Activated T-cell treated with anti-CD3 and anti-CD28 coated beads for 24 hours (primary cell): ENCODE measurements at places on chromosomes 2 and 18.

DNA sequence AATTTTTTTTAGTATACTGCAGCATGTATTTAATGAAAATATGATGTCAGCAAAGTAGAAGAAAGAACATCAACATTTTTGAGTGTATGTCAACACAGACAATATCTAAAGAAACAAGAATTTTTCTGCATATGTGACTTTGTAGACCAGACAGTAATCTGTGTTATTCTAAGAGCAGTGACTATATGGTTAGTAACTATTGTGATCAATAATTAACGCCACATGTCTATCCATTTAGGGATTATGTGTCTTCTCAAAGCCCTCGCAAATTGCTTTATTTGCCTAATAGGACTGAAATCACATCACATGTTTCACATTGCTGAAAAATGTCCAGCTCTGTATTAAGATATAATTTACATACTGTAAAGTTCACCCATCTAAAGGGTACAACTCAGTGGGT is 107.8 kb downstream of the GFPT1 start:
- no peak for DNase-seq

- peak; percentile 81 for DNase-seq
Measured at GRCh38 chr2:216013080-216013909, at the start of gene MREG. Gene MREG, minus strand, starts transcription at chr2:216013551. Its CDS starts 224 bp downstream, at chr2:216013327.

DNA sequence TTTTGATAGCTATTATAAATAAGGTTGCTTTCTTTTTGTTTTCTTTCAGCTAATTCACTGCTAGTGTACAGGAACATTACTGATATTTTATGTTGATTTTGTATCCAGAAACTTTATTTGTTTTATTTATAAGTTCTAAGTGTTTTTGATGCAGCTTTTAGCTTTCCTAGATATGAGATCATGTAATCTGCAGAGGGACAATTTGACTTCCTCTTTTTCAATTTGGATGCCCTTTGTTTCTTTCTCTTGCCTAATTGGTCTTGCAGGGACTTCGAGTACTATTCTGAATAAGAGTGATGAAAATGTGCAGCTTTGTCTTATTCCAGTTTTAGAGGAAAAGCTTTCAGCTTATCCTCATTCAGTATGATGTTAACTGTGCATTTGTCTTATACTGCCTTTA is 643.4 kb upstream of the CDH2 start:
- DNase-seq, result no peak

DNA sequence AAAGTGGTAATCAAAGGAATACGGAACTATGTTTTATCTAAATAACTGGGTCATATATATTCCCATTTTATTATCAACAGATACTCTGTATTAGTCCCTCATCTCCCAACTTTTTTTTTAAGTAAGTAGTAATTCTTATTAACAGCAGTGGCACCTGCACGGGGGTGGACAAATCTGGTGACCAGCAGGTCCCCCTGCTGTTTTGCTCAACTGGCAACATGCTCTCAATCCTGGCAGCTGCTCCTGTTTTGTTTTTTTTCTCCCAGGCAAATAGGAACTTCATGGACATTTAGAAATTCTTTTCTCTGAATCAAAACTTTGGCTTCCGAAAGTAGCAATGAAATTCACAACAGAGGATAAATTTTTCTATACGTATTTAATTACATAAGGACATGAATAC is 193.5 kb downstream of the SS18 start:
- no peak for DNase-seq

DNA sequence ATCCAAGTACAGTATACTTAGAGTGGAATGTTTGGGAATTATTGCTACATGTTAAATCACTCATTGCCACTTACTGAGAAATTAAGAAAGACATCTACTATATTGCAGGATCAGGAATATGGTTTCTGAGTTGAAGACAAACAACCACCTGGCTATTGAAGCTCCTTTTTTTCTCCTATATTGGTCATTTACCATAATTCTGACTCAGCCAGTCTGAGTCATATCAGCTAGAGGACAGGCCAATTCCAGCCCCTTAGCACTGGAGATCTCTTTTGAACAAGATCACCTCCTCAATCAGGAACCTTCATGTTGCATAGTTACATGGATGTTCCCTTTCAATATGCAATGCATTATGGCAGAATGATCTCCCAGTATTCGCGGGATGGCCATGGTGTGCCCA is 42.7 kb upstream of the CDH19 start:
- no peak for DNase-seq

GRCh38 chr18:74185860-74186259 is 37.5 kb downstream of the TIMM21 start:
- no peak for DNase-seq

GRCh38 chr2:109080109-109080508 is 48.9 kb upstream of the SH3RF3 start:
- no peak for DNase-seq

DNA sequence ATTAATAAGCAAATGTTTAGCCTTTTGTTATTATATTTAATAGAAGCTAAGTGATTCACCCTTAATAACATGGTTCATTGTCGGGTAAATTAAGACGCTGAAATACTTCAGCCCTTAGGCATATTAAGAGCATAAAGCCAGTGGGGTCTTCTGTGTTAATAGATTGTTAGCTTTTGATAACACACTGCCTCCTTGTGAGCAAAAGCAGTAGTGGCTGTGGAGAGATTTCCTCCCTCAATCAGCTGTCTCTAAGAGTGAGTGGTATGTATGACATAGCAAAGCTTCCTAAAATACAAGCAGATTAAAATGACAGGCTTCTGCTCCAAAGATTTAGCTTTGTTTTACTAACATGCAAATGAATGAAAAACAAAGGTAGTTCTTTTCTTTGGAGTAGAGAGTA is 143.7 kb upstream of the SYT4 start:
- no peak for DNase-seq

DNA sequence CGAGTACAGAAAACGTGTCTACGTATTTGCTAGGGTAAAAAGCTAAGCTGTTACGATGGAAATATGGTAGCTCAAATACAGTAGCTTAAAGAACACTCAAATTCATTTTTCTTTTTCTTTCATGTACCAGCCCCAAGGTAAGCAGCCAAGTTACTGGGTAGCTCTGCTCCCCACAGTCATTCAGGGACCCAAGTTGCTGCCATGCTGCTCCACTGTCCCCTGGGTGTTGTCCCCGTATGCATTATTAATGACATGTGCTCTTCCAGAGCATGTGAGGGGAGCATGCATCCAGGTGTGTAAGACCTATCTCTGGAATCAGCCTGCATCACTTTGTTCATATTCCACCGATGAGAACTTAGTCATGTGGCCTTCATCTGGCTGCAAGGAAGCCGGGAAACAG is 105.1 kb upstream of the SP3 start:
- no peak for DNase-seq

DNA sequence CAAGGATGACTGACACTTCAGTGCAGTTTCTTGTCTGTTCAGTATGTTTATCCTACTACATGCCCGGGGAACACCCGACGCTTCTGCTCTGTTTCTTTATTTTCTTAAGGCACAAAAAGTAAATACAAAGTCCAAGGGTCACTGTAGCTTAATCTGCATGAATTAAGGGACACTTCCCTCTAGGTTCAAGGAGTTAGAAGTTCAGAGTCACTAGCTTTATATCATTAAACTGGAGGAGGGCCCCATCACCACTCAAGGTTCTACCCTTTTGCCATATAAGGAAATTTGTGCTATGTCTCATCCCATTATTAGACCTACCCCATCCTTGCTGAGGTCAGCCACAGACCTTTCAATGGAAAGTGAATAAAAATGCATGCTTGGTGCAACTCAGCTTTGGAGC is 27.6 kb upstream of the RMDN2 start:
- no peak for DNase-seq

DNA sequence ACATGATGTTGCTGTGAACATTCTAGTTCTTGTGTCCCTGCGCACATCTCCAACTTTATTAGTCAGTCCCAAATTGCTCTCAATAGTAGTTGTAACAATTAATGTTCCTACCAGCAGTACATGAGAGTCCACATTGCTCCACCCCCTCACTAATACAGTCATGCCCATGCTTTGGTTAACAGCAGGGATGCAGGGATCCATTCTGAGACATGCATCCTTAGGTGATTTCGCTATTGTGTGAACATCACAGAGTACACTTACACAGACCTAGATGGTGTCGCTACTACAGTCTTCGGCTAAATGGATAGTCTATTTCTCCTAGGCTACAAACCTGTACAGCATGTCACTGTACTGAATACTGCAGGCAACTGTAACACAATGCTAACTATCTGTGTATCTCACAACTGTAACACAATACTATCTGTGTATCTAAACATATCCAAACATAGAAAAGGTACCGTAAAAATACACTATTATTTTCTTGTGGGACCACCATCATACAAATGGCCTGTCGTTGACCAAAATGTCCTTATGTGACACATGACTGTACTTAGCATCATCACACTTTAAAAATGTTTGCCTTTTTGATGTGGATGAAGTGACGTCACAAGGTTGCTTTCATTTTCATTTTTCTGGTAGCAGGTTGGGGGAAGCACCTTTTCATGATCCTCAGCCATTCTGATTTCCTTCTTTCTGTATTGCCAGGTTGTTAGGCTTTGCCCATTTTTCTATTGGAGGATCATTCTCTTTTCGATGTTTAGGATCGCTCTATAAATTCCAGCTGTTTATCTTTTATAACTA is 82.9 kb upstream of the RNF152 start:
- peak; percentile 30 for DNase-seq

DNA sequence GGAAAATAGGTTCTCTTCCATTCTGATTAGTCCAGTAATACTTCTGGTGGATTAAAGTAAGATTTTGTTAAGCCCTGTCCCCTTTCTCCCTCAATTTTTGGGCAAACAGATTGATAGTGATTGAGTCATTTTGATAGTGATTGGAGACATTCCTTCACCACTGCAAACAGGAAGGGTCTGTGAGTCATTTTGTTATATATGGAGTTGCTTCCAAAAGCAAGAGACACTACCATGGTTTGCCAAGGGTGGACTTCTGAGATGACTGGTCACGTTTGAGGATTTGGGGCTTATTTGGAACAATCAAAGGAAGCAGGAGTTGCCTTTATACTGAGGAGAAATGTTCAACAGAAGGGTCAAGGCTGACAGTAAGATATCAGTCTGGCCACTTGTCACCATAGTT is 249.9 kb downstream of the PARD3B start:
- DNase-seq, result no peak
